ENCODE measurements at places on chromosomes 4 and X. TPM values are rescaled to one million over a fixed set of nuclear protein-coding genes. Genes with fewer than 3 reads are reported as not detected.

DNA sequence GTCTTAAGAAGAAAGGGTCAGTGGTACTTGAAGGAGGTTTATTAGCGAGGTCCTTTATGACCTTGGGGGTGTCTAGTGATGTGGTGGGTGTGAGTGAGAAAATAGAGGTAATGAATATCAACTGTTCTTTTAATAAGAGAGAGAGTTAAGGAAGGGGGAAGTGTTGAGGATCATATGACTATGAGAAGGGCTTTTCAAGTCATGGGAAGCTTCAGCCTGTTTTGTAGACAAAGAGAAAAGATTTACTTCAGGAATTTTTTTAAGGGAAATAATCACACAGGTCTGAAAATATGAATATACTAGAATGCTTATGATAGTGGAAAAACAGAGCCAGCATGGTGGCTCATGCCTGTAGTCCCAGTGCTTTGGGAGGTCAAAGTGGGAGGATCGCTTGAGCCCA, 41.3 kb upstream of the MTMR1 start:
- DNase-seq, result no peak

The HMGB3 gene
- 3.6 TPM for total RNA-seq

The CFI gene
- total RNA-seq, result 64.5 TPM

The TACC3 gene
- 7.6 TPM for total RNA-seq

The IL13RA2 gene
- total RNA-seq, result 13.8 TPM

The UBE2D3 gene
- total RNA-seq, result 292 TPM

All from aorta (tissue), 5 donors.